ENCODE measurements at places on chromosomes 12 and 14.

GRCh38 chr12:103676893-103677292 is 89.8 kb downstream of the STAB2 start:
- DNase-seq = no peak

- DNase-seq = no peak
These were observed 62.2 kb upstream of the DIO3 start for GRCh38 chr14:101499080-101499479.

- DNase-seq = no peak
These were observed 151.2 kb downstream of the C12orf75 start for GRCh38 chr12:105481392-105482300.

DNA sequence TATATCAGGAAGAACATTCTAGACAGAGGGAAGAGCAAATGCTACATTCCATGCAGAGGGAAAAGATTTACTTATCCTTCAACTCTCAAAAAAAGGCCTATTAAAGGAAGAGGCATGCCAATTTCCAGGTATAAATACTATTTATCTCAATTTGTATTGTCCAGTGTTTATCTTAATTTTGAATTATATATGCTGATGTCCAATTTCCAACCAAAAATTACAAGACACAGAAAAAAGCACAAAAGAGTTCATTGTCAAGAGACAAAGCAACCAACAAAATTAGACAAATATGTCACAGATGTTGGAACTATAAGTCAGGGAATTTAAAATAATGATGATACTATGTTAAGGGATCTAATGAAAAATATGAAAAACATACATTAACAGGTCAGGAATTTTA is 286.6 kb upstream of the SFSWAP start:
- no peak for DNase-seq

DNA sequence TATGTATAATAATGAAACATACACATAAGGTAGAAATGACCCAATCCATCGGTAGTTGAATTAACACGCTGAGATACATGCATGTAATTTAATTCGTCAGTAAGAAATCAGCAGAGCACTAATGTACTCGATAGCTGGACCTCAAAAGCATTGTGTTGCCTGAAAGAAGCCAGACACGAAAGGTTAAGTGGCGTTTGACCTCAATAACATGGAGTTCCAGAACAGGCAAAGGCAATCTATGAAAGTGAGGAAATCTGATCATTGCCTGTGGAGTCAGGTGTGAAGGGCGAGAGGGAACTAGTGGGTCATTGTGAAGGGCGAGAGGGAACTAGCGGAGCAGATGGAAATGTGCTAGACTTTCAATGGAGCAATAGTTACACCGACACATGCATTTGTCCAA is 970.4 kb upstream of the TMEM132C start:
- DNase-seq = no peak

DNA sequence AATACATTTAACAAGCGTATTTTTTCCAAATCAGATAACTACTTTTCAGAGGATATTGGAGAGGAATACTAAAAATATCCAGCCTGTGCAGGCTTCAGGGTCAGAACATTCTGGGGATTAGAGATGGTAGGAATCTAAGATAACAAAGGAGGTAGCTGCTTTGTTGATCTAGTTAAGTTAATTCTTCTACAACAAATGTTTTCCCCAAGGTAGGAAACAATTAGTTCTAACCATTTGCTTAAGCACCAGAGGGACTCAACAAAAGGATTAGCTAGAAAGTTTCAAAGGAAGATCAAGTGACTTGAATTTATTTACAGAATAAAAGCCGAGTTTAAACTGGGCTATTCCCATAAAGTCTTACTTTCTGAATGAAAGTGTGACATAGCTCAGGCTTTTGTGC is 524.2 kb downstream of the TMTC2 start:
- no peak for DNase-seq

- DNase-seq = no peak
These were observed 2.5 kb upstream of the CTDSP2 start for GRCh38 chr12:57849035-57849434.

DNA sequence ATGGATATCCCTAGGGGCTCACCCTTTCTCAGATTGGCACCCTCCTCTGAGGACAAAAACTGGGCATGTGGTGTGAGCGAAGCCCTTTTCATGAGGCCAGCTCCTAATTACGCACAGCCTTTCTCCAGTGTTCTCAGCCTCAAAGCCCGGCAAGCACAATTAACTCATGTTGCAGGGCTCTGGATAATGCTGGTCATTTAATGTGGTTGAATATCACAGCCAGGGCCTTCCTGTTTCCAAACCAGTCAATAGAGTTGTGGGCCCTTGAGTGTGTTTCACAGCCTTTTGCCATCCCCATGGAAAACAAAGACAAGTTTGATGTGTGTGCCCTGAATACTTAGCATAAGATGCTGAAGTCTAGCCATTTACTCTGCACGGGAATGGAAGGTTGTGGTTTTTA is 114.2 kb upstream of the ARHGAP5 start:
- no peak for DNase-seq

DNA sequence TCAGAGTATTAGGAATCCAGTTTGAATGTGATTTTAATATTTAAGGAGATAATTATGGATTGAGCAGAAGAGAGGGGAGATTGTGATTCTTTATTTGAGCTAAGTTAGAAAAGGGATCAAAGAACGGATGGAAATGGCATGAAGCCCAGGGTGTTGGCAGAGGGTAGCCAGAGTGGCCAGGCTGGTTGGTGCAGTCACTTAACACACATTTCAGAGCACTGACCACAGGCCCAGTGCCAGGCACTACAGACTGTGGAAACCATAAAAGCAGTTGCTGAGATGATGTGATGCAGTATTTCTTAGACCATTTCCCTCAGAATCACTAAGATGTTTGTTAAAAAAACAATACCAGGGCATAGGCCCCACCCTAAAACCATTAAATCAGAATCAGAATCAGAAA is 167.7 kb upstream of the AMIGO2 start:
- DNase-seq = no peak

DNA sequence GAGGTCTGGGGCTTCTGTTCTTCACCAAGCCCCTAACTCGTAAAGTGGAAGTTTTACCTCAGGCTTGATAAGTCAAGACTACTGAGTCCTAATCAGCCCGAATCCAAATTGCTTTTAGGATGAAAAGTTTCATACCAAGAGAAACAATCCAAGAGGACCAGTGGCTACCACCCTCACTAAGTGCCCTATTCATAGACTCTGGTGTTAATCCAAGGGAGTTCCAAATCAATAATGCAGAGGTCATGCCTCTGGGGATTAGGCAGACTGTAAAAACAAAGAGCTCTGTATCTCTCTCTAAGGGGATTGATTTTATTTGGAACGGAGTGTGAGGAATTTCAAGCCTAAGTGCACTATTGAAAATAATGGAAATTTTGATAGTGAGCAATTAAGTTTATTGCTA is 76.3 kb upstream of the LMNTD1 start:
- DNase-seq = no peak

GRCh38 chr12:80935111-80935510 is 2.6 kb downstream of the LIN7A start:
- no peak for DNase-seq

GRCh38 chr14:89845346-89845745 is 109.2 kb downstream of the EFCAB11 start:
- no peak for DNase-seq

DNA sequence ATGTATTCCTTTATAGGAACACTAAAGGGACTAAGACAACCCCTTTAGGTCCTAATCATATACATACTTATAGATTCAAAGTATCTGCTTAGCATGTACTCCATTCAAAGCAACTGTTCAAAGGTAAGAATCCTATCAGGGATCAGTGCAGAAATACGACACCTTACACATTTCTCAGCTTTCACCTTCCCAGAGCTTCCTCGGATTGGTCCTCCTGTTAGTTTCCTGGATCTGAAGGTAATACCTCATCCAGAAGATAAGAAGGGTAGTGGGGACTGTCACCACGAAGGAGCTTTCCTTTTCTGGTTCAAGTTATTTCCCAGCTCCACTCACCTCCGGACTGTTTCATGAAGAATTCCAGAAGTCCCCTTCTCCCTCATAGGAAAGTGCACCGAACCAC is 38.0 kb downstream of the RCOR1 start:
- no peak for DNase-seq

GRCh38 chr12:112798048-112798760 is 6.7 kb downstream of the RPH3A start:
- DNase-seq = no peak

GRCh38 chr12:11765421-11765816 is 115.9 kb downstream of the ETV6 start:
- no peak for DNase-seq

DNA sequence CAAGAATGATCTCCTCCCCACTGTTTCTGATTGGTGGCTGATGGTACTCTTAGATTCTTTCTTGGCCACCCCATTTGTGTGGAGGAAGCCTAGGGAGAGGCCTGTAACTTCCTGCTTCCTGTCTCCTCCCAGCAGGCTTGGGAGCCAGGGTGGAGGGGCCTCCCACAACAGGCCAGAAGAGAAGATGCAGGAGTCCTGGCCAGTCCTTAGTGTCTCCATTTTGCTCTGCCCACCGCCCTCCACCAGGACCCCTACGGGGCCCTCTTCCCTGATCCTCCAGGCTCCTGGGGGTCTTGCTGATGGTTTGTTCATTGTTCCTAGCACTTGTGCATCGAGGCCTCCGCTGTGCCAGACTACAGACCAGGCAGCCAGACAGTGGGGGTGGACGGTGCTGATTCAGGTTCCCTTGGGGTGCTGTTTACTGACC is 6.8 kb downstream of the TSPAN9 start:
- DNase-seq = no peak

DNA sequence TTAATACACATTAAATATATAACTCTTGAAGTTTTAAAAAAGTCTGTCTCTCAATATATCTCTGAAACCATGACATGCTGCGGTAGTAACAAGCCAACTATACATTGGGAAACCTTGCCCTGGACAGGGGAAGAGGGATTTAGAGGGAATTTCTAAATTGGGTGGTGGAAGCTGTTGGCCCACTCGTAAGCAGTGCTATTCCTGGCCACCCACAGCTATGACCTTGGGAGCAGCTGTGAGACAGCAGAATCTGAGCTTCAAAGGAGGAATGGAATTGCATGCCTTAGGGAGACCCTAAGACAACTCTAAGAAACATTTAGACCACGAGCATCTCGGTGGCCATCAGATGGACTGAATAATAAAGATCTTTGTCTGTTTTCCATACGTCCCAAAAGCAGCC is 15.8 kb upstream of the GCH1 start:
- no peak for DNase-seq

DNA sequence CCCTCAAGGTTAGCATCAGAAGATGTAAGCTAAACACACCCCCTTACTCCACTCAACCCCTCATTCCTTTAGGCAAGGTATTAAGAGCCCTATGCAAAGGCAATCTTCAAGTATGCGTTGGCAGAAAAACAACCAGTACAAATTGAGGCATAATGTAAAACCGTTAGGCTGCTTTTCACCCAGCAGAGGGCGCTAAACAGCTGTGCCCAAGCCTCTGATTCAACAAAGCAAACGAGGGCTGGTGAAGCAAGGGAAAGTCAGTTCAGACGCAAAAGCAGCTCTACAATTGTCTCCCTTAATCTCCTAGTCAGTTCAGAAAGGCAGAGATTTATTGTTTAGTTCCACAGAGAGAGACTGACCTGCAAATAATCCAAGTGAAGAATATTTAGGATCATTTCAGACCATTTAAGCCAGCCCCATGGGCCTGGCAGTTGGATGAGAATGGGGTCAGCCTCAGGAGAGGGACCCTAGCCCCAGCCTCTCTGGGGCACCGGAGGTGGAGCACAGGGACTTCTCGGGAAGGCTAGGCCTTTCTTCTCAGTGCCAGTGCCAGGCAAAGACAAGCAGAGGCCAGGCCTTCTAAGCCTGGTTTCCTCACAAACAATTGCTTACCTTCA is 23.5 kb downstream of the DCAF5 start:
- peak; percentile 67 for DNase-seq

- DNase-seq = no peak
These were observed 6.7 kb upstream of the MRPS35 start for GRCh38 chr12:27703720-27704452.

- no peak for DNase-seq
These were observed 102.8 kb downstream of the FOXN3 start for GRCh38 chr14:89314274-89314673.

GRCh38 chr14:65478596-65478995 is 66.1 kb downstream of the FUT8 start:
- no peak for DNase-seq

DNA sequence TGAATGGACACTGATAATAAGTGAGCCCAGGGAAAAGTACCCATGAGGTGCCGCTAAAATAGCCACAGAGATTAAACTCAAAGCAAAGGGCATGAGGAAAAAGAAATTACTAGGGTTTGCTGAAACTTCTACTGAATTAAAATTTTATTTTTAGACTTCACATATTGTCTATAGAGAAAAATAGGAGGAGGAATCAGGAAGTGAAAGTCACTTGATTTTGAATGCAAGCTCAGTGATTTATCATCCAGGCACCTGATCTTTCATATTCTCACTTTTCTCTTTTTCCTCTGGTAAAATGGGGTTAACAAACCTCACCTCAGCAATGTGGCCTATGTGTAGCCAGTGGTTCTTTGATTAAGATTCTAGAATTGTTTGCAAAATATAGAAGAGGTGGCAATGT is 479.8 kb downstream of the BCL11B start:
- DNase-seq = no peak

- DNase-seq = no peak
These were observed 1.9 kb upstream of the DCAF4 start for GRCh38 chr14:72924337-72924736.

- DNase-seq = no peak
These were observed 18.1 kb downstream of the CEP170B start for GRCh38 chr14:104882991-104883660.

- no peak for DNase-seq
These were observed 78.4 kb downstream of the ITPK1 start for GRCh38 chr14:93037351-93037750.

DNA sequence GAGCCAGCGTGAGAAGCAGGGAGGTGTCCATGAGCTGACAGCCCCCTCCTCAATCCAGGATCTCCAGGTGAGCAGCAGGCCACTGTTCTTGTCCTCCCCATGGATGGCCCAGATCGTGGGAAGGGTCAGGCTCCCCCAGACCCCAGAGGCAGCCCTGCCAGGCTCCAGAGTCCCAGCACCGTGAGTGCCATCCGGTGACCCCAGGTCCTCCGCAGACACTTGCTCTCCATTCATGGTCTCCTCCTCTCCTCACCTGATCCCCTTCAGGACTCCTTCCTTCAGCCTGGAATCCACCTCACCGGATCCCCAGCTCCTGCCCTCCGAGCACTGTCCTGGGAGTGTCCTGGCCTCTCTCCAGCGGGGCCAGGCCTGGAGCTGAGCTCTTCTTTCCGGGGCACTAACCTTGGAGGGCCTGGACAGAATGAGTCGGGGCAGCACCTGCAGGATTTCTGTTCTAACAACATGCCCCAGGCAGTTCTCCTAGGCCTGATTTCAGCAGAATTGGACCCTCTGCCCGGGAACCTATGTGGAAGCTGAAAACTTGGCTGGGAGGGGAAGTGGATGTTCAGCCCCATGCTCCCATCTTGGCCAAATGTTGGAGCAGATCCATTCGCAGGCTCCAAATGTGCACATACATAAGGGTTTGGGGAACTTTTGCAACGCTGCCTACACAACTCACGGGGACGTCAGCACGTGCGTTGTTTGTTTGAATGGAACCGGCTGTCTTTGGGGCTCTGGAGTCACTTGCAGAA is 341.6 kb upstream of the SFSWAP start:
- DNase-seq = no peak

All from gastrocnemius medialis (tissue), 4 donors.